LoVo (cell line): ENCODE measurements at places on chromosomes 3 and 15.

DNA sequence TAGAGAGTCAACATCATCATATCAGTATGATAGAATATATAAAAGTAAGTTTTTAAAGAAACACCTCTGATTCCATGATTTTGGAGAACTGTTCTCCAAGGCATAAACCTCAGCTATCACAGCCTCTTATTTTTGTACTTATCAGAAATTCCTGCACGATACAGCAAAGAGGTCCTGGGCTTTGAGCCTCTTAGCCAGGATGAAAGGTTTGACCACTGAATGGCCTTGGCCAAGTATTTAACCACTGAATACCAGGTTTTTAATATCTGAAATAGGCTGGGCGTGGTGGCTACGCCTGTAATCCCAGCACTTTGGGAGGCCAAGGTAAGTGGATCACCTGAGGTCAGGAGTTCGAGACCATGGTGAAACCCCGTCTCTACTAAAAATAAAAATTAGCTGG is 1.9 kb upstream of the FAM174B start:
- DNase-seq: no peak

DNA sequence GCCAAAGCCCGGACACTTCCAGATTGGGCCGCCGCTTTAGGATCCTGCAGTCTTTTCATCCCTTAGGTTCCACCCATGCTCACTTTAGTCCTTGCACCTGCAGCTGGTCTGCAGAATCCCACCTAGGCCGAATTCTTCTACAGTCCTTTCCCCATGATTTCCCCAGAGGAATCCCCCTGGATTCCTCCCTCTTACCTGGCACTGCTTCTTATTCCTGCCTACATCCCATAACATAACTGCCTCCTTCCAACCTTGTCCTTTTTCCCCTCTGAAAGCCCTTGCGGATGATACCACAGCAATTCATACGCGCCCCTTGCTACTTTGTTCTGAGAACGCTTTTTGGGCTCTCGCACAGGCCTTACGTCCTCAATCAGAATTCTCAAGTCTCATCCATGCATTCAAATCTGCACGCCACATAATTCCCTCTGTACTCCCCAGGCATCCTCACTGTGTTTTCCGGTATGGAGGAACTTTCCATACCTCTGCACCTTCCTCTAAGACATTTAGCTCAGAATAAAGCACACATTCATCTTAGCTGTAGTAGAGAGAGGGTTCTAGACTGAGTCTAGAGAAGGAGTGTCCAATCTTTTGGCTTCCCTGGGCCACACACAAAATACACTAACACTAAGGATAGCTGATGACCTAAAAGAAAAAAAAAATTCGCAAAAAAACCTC is 619 bp downstream of the EIF2AK4 start:
- no peak for DNase-seq

GRCh38 chr3:8341821-8342247 is 159.8 kb upstream of the LMCD1 start:
- DNase-seq: no peak

DNA sequence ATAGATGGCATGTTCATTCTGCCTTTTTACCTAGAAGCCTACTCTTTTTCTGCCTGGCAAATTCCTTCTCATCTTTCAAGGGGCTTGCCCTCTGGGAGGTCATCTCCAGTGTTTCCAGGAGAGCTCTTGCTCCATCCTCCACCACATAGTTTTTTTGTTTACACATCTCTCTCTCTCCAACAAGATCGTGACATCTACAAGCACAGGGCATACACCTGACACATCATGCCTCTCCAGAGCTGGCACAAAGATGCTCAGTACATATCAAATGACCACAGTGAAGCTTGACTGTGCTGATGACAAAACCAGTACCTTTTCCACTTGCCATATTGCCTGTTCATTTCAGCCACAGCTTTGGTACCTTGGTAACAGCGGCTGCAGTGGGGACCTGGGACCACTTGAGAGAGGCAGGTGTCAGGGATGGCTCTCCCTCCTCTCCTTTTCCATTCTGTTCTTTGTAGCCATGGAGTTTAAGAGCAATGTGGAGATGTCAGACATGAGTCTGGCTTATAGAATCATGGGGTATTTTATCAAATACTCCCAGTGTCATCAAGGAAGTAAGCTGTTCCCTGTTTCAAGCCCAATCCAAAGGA is 15.4 kb downstream of the ALPK3 start:
- no peak for DNase-seq

DNA sequence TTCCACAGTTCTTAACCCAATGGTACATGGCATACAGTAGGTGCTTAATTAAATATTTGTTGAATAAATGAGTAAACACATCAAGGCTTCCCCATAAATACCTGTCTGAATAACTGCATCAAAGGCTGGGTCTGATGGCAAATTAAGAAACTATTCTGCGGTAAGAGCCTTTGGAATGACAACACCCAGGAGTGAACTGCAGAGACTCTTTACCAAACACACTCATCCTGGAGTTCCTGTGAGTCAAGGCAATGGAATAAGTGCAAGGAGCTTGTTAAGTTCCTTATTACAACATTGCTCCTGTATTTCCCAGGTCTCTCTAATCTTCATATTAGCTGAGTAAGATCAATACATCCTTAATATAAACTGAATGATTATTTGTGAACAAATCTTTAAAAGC is 119.9 kb upstream of the STT3B start:
- no peak for DNase-seq

- DNase-seq: no peak
These were observed 7.3 kb downstream of the MCTP2 start for GRCh38 chr15:94238539-94239118.

DNA sequence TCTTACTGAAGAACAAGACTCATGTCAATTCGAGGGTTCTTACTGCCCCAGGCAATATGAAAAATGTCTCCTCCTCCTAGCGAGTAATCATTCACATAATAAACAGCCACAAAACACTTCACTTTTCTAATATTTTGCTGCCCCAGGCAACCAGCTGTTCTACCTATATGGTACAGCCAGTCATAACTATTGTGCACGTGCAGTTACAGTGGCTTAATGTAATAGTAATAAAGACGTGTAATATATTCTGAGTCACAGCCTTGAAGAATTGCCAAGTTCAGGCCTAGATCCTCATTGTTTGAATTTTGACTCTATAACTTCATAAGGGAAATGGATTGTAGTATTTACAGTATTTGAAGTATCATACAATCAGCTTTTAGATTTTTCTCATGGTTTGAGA is 1250.0 kb upstream of the GBE1 start:
- DNase-seq: no peak

DNA sequence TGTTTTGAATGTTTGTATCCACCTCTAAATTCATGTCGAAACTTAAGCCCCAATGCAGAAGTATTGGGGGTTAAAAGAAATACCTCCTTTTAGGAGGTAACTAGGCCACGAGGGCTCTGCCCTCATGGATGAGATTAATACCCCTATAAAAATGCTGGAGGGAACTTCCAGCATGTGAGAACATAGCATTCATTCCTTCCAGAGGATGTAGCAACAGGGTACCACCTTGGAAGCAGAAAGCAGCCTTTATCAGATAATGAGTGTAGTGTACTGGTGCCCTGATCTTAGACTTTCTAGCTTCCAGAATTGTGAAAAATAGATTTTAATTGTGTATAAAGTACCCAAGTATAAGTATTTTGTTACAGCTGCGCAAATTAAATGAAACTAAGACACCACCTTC is 353.4 kb upstream of the MANF start:
- DNase-seq: no peak

- DNase-seq: no peak
These were observed 718.5 kb upstream of the ARPP21 start for GRCh38 chr3:34920806-34921205.

DNA sequence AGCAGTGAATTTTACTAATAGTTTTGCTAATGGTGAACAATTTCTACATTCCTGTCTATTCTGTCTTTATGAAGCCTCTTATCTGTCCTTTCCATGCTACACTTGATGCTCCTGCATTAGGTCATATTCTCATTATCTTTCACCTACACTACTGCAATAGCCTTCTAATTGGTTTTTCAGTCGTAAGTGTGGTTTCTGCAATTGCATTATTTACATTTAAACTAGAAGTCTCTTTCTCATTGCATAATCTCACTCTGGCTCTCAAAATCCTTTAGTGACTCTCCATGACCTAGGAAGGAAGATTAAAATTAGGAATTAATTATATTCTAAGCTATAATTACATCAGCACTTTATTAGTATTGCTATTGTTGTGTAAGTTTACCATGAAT is 686.5 kb downstream of the IGSF11 start:
- no peak for DNase-seq
